CD4-positive, alpha-beta T cell (primary cell): ENCODE measurements at places on chromosomes 16 and 17.

GRCh38 chr16:5776876-5777275 lies 679.3 kb upstream of the EEF2KMT start:
- DNase-seq, result no peak

GRCh38 chr17:44187131-44187899 lies 543 bp downstream of the TMUB2 start:
- peak; percentile 13 for DNase-seq

- peak; percentile 90 for DNase-seq
These were observed at the start of gene CHRNE for GRCh38 chr17:4903051-4903818. Gene CHRNE (minus strand): TSS chr17:4903098. CDS start chr17:4903063, 35 bp downstream.

- DNase-seq, result no peak
These were observed 21.4 kb upstream of the JPH3 start for GRCh38 chr16:87580855-87581261.

DNA sequence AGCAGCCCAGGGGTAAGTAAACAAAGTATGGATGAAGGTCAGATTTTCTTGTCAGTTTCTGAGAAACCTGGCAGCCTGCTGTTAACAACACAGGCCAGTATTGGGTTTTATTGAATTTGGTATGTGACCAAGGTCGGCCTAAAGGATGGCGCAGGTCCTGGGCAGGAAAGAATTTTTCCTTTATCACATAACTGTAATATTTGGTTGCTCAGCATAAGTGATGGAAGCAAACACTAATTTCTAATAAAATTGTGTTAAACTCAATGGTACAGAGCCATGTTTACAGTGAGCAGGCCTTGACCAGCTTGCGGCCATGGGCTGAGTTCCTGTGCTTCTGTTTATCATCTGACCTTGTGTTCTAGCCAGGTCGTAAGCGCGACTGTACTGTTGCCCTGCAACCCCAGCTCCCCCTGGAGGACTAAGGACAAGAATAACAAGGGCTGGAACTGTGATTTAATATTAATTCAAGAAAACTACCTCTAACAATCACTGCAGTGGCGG lies 10.5 kb downstream of the POLDIP2 start:
- no peak for DNase-seq

GRCh38 chr16:89363621-89364393 lies 126.6 kb downstream of the ANKRD11 start:
- peak; percentile 27 for DNase-seq

DNA sequence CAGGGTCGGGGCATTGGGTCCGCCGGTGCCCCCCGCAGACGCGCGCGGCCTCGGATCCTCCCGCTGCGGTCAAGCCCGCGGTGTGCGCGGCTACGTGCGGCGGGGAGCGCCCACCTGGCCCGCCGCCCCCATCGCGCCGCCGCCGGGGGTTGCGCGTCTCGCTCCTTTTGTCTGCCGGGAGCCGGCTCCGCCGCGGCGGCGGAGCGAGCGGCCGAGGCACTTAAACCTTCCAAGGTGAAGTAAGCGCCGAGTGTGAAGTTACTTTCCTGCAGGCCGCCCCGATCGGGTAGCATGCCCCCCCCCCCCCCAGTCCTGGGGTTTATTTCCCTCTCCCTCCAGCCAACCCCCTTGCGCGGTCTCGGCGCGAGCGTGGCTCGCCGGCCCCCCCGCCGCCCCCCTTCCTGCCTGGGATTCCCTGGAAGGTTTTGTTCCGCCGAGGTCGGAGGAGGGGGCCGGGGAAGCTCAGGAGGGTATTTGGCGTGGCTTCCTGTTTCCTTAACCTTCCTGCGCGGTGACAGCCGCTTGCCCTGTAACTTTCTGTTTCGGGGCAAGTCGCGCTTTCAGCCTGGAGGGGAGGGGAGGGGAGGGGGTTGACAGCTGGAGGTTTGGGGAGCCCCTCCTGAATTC lies 56.6 kb upstream of the GSE1 start:
- peak; percentile 33 for DNase-seq

DNA sequence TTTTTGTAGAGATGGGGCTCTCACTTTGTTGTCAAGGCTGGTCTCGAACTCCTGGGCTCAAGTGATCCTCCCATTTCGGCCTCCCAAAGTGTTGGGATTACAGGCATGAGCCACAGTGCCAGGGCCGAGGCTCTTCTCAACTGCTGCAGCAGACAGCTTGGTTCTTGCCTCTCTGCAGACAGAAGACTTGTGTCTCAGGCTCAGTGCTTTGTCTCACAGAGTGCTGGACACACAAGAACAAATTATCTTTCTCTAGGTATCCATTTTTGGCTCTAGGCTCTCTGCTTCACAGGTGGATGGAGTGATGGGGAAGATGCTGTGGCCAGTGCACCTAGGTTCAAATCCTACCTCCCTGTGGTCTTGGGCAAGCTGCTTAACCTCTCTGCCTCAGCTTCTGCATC lies 80.8 kb upstream of the RNU2-1 start:
- DNase-seq, result no peak

GRCh38 chr17:47822785-47823184 lies 1.2 kb upstream of the OSBPL7 start:
- no peak for DNase-seq

GRCh38 chr16:27222249-27223225 lies 19.2 kb downstream of the KDM8 start:
- DNase-seq, result no peak

DNA sequence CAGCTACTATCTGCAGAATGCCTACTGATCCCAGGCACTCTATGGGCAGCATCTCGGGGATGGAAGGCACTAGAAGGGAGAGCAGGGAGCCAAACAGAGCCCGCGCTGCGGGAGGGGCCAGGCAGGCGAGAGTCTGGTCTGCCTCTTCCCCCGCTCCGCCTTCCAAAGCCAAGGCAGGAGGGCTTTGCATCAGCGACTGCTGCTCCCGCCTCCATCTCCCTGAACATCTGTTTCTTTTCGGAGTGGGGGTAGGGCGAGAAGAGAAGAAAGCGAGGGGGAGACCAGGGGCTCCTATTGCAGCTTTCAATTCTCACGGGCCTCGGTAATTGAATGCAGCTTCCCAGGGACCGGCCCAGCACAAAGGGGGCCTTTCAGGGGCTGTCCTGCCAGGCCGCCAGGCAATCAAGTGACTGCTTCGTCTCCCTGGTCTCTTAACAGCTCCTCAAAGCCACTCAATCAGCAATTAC lies 31.4 kb upstream of the CDC42EP4 start:
- no peak for DNase-seq

- no peak for DNase-seq
These were observed 10.6 kb upstream of the ALOX12 start for GRCh38 chr17:6985266-6985665.

GRCh38 chr17:65975878-65976277 lies 216.1 kb downstream of the CEP112 start:
- no peak for DNase-seq

DNA sequence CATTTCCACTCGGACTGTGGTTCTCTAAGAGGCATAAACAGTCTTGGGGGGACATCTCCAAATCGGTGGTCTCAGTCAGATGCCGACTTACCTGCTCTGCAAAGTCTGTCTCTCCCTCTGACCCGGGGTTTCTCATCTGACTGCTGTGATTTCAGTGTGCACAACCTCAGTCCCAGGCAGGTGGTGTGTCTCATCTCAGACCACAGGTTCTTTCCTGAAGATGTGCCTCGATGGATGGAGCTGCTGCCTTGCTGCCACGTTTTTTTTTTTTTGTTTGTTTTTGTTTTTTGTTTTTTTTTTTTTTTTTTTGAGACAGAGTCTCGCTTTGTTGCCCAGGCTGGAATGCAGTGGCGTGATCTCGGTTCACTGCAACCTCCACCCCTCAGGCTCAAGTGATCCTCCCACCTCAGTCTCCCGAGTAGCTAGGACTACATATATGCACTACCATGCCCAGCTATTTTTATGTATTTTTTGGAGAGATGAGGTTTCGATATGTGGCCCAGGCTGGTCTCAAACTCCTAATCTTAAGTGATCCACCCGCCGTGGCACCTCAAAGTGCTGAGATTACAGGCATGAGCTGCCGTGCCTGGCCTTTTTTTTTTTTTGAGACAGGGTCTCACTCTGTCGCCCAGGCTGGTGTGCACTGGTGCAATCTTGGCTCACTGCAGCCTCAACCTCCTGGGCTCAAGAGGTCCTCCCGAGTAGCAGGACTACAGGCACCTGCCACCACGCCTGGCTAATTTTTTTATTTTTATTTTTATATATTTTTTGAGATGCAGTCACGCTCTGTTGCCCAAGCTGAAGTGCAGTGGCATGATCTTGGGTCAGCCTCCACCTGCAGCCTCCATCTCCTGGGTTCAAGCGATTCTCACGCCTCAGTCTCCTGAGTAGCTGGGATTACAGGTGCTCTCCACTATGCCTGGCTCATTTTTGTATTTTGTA lies 15.4 kb downstream of the SPIRE2 start:
- no peak for DNase-seq

DNA sequence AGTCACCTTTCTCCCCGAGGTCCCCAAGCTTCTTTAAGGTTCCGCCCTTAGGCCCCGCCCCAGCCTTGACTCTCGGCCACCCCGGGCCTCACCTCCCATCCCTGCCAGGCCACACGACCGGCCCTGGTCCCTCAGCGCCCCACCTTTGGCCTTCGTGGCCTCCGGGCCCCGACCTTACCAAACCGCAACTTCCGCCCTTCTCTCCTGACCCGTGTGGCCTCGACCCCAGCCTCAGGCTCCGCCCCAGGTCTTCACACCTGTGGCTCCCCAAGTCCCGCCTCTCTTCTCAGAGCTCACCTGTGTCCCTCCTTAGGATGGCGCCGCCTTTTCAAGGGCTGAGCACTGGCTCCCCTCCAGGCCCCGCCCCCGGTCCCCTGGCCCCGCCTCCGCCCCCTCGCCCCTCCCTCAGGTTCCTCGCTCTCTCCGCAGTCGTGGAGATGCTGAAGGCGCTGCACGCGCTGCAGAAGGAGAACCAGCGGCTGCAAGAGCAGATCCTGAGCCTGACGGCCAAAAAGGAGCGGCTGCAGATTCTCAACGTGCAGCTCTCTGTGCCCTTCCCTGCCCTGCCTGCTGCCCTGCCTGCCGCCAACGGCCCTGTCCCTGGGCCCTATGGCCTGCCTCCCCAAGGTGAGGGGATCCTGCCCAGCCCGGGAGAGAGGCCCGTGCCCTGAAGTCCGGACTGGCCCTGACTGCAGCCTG lies 10.0 kb upstream of the CISD3 start:
- DNase-seq, result no peak

GRCh38 chr16:17138801-17139200 lies 332.0 kb downstream of the XYLT1 start:
- no peak for DNase-seq

- DNase-seq, result no peak
These were observed 14.1 kb downstream of the NFE2L1 start for GRCh38 chr17:48062273-48062672.

- peak; percentile 49 for DNase-seq
These were observed 28.2 kb downstream of the LAT start for GRCh38 chr16:29012913-29013553.

DNA sequence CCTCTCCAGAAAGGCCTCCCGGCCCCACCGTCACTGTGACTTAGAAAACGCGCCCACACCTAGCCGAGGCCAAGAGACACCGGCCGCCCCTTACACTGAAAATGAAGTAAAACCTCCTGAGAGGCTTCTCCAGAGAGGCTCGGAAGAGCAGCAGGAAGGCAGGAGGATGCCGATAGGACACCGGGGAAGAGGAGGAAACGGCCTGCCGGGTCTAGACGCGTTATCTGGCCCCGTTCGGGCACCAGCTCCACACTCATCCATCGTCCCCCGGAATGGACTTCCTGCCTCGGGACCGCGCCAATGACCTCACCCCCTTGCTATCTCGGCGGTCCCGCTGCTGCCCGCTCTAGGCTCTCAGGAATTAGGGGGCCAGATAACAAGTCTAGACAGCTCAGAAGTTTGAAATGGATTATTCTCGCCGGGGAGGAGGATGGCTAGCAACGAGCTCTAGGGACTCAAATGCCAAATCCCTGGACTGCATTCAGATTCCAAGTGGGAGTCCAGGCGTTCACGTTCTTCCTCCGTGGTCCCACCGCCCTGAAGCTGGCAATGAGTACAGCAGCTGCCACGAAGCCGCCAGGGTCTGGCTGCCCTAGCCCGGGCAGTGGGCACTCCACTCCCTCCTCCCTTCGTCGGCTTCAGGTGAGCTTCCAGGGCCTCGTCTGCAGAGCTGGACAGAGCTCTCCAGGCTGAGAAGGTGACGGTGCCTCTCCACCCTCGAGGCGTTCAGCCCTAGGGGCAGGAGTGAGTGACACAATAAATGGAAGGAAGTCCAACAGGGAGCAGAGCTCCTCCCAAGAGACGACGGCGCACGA lies 350.9 kb downstream of the FOXL1 start:
- no peak for DNase-seq

DNA sequence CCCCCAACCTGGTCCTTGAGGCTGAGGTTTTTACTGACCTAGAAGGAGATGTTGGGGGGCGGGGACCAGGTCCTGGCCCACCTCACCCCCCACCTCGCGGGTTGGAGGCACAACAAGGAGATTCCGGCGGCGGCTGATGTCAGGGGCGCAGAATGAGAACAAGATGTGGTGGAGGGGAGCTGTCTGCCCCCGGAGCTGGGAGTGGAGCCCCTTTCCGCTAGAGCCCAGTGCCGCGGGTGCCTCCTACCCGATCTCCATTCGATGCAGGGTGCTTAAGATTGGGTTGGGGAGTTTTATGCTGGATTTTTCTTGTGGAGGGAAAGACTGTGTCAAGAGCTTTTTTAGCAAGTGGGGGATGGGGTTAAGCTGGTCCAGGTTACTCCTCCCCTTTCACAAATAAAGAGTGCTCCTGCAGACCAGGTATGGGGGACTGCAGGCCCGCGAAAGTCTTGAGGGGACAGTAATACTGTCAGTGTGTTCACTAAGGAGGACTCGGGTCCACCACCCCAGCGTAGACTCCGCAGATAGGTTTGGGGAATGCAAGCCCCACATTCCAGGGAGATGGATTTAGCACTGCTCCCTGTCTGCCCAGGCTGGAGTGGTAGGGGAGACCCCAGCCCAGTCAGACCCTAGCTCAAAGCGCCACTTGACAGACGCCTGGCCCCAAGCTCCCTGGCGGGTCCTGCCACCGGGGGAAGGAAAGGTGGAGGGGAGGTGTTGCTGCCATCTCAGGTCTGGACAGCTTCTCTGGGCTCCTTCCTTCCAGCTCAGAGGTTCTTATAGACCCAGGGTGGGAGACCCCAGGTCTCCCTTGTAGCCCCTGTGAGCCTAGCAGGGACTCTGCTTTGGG lies 2.0 kb downstream of the CACNA1G start:
- DNase-seq, result no peak

DNA sequence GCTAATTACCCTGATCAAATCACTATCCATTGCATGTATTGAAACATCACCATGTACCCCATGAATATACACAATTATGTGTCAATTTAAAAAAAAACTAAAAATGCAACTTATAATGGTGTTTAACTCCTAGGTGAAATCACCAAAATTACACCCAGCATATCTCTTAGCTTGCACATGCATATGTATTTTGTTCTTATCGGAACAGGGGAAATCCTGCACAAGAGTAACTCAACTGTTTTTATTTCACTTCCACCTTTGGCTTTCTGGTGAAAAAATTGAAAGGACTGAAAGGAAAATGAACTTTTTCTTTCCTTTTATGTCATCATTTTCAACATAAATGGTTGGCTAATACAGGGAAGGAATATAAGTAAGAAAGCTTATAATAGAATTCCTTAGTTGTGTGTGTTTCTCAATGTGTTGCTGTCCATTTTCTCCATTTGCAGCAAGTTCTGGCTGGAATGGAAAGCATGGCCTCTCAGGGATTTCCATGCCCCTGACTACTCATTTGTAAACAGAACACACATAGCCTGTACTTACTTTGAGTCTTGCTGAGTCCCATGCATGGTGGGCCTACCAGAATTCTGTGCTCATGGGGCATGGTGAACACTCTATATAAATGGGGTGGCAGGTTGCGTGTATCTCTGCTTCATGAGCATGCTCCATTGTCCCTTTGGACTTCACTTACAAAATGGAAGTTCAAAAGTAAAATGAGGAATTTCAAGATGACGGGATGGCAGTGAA lies 462.0 kb downstream of the HS3ST3B1 start:
- DNase-seq, result no peak

- peak; percentile 23 for DNase-seq
These were observed 199.9 kb downstream of the LGALS9B start for GRCh38 chr17:20267459-20267842.
